Stimulated activated CD8-positive, alpha-beta memory T cell treated with anti-CD3 and anti-CD28 coated beads, Interleukin-15, amount 100 ng/mL, for 1 hour (primary cell): ENCODE measurements at places on chromosomes 4 and X.
A peak's percentile ranks its signal among the peaks of the same experiment; 100 is the strongest.

- no peak for DNase-seq
Observed at GRCh38 chr4:60938621-60939020, 261.5 kb upstream of the ADGRL3 start.

GRCh38 chr4:121145430-121145829, 18.7 kb downstream of the TNIP3 start:
- no peak for DNase-seq

DNA sequence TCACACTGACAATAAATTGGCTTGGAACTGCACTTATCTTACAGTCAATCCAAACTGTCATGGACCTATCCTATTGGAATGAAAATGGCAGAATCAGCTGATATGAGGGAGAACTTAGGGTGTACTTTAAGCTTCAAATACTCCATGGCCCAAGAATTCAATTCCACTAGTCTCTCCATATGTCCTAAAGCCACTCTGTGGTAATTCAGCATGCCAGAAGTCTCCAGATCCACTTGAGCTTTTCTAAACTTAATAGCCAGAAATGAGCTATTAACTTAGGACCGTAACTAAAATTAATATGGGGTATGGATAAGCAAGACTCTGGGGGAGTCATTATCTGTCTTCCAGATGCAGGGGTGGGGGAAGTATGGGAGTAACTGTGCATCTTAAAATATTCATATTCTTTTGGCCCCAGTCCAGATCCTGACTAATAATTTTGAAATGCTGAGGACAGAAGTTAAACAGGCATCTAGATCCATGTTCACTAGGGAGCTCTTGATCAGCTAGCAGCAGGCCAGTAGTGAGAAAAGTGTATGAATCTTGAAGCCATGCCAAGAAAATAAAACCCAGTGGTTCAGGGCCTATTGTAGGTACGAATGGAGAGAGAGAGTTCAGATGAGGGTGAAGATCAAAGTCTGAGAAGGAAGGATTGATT, 167.6 kb downstream of the DKK2 start:
- no peak for DNase-seq

DNA sequence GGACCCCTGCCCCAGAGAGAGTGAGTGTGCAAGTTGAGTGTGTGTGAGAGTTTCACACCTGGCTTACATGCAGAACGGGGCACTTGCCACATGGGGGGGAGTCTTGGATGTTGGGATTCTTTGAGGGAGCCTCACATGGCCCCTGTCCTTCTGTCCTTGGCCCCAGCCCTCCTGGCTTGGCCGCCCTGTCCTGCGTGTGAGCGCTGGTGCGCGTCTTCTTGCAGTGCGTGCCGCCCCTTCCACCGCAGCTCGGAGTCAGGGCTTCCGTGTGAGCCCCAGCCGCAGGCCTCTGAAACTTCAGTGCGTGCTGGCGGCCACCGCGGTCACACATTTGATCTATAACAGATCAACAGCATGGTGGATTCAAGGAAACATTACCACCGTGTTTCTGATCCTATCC, 30.1 kb upstream of the HGFAC start:
- no peak for DNase-seq

DNA sequence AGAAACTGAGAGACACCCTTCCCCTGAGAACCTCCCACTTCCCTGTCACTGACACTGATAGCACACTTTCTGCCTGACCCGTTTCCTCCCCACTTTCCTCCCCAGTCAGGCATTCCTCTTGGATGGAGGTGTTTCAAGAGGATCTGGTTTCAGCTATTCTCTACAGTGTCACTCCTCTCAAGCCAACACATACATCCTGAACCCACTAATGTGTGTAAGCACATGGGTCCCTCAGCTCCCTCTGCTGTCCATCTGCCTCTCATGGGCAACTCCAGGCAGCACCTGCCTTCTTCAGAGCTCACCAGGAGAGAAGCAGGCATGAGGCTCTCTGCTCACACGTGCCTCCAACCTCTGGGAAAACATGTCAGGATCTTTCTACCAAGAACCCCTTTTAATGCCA, 207.6 kb downstream of the NAF1 start:
- no peak for DNase-seq

- DNase-seq, result no peak
Observed at GRCh38 chr4:163614866-163615265, 120.4 kb downstream of the TMA16 start.

GRCh38 chrX:104392350-104392749, 137.6 kb upstream of the ESX1 start:
- no peak for DNase-seq

GRCh38 chr4:26239801-26240200, 81.0 kb upstream of the RBPJ start:
- DNase-seq, result no peak

DNA sequence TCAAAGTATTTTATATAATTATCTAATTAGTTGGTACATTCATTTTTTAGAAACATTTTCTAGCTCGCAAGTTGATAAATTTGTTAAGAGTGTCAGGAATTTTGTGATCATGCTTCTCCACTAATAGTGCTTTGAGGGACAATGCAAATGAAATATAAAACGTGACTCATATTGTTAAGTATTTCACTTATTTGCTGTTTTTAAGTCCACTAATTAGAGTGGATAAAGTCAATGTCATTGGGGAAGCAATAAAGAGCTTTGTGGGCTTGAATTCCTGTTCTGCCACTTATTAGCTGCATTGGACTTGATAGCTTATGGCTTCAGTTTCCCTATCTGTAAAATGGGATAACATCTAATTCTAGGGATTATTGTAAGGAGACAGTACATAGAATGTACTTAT, 26.5 kb upstream of the ANAPC4 start:
- no peak for DNase-seq

DNA sequence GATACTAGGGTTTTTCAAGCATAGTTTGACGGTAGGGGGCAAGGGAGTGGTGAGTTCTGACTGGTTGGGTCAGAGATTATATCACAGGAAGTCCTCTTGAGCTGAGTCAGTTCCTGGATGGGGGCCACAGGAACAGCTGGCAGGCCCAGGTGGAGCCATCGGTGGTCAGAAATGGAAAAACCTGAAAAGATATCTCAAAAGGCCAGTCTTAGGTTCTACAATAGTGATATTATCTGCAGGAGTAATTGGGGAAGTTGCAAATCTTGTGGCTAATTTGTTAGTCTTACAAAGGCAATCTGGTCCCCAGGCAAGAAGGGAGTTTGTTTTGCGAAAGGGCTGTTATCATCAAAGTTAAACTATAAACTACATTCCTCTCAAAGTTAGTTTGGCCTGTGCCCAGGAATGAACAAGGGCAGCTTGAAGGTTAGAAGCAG, 159.3 kb downstream of the PTCHD1 start:
- no peak for DNase-seq

GRCh38 chr4:87025614-87026041, 90.8 kb downstream of the AFF1 start:
- no peak for DNase-seq

- no peak for DNase-seq
Observed at GRCh38 chrX:48590203-48591103, 6.8 kb upstream of the WDR13 start.

GRCh38 chr4:86935566-86935852, 698 bp downstream of the AFF1 start:
- no peak for DNase-seq

DNA sequence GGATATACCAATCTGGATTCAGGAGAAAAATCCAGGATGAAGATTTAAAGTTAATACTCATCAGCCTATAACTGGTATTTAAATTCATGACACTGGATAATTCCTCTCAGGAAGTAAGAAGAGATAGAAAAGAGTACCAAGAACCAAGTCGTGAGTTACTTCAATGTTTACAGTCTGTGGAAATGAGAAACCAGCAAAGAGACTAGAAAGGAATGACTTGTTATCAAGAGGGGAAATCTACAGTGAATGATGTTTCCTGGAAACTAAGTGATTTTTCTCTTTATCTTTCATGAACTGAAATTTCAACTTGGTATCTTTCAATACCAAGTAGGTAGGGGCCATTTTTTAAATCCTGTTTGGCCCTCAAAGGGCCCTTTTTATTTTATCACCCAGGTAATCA, 217.9 kb upstream of the AFF2 start:
- no peak for DNase-seq

DNA sequence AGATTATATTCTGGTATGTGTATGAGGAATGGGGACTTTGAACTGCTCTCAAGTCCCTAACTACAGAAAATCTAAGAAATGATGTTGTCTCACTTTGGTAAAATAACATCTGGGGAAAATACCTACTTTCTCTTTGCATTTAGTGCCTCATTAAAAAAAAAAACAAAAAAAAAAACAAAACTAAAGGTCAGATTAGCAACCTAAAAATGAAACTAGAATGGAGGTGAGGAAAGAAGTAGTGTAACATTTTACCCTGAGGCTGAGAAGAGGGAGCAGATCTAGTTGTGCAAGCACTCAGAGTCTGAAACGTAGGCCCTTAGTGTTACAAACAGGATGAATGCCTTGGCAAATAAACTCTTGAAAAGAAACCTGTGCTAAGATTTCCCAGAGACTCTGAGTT, 56.0 kb downstream of the VGLL1 start:
- DNase-seq, result no peak

GRCh38 chr4:87196146-87196545, 24.3 kb downstream of the KLHL8 start:
- DNase-seq, result no peak

DNA sequence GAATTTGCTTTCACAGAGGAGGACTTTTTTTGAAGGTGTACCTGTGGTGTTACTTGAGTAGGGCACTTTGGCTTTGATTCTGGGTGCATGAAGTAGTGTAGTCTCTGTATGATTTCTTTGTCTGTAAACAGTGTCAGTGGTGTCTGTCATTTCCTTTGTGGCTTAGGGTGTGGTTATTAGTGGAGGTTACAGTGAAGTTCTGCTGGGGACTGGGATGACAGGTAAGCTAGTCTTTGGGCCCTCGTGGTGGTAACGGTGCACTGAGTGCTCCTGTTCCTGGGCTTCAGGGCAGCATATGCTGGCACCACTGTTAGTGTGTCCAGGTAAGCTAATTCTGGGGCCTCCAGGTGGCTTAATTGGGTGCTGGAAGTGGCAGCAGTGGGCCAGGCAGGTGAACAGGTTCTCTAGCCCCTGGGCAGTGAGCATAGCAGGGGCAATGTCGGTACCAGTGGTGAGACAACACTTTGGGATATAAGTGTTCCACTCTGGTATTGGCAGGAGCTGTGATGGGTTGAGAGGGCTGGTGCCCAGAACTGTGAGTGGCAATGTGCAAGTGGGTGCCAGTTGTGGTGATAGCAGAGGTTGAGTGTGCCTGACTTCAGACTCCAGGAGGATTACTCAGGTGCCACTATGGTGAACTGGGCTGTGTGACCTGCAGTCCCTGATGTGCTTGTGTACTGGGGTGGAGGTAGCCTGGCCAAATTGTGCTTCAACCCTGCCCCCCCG, 26.0 kb upstream of the VSIG1 start:
- no peak for DNase-seq

DNA sequence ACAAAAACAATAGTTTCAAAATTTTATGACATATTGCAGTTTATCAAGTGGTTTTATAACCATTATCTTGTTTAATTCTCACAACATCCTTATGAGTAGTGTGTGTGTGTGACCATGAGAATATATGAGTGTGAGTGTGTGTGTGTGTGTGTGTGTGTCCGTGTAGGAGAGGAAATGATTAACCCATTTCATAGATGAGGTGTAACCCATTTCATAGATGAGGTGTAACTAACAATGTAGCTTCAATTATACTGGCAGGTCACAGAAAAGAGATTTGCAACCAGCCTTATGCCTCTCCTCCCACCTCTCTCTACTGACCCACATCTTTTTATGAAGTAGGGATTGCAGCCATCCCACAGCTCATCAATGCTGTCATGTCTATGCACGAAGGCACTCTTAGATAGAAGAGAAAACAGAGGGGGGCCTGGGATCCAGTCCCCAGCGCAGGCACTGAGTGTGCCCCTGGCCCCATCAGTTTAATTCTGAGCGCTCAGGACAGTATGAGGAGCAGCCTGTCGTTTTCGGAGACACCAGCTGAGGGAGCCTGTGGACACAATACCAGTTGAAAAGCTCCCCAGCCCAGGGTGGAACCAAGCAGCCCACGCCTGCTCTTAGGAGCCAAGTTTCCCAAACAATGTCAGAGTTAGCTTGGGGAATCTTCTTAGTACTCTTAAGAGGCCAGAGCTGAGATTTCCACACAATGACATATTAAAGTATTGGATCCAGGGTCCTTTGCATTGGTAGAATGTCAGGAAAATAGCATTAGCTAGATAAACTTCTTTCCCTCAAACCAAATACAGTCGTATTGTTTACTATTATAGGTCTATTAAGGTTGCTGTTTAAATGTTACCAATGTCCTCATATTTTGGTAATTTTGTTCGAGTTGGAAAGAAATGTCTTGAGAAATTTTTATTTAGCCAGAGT, 88.6 kb downstream of the PALLD start:
- no peak for DNase-seq

- DNase-seq, result no peak
Observed at GRCh38 chr4:106530821-106531220, 162.2 kb upstream of the GIMD1 start.

GRCh38 chr4:5816101-5816500, 76.8 kb downstream of the CRMP1 start:
- DNase-seq, result no peak

GRCh38 chrX:114650351-114650750, 66.5 kb downstream of the HTR2C start:
- DNase-seq, result no peak

- peak; percentile 4 for DNase-seq
Observed at GRCh38 chrX:15761564-15762191, 23.6 kb downstream of the CA5B start.

GRCh38 chr4:85773372-85773771, 298.4 kb downstream of the ARHGAP24 start:
- DNase-seq, result no peak

GRCh38 chr4:67929426-67929825, 33.9 kb downstream of the TMPRSS11A start:
- DNase-seq, result no peak

DNA sequence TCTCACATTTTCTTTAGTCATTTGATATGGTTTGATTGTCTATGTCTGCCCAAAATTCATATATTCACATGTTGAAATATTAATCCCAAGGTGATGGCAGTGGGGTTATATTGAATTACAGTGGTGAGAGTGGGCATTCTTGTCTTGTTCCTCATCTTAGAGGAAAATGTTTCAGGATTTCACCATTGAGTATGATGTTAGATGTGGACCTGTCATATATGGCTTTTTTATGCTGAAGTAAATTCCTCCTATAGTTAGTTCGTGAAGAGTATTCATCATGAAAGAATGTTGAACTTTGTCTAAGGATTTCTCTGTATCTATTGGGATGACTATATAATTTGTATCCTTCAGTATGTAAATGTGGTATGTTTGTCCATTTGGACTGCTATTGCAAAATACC, 512.3 kb upstream of the EPHA5 start:
- no peak for DNase-seq

GRCh38 chrX:126141014-126141413, 25.1 kb downstream of the DCAF12L2 start:
- DNase-seq, result no peak

- DNase-seq, result no peak
Observed at GRCh38 chr4:24991015-24991414, 39.7 kb downstream of the LGI2 start.

- no peak for DNase-seq
Observed at GRCh38 chr4:25487155-25487554, 110.1 kb downstream of the ANAPC4 start.

DNA sequence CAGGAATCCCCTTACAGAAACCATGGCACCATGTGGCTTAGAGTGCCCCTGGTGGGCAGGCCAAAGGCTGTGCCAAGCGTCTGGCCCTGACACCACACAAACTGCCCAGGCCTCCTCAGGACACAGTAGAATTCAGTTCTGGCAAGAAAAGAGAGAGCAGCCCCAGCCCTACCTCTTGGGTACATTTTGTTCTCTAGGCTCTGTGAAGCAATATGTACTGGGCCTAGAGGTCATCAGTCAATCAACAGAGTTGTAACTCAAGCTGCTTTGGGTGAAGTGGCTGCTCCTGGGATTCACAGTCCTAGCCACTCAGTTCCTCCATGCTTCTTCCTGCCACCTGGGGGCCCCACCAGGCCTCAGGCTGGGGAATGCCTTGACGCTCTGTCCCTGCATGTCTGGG, 158.1 kb upstream of the MAMLD1 start:
- DNase-seq, result no peak
